ENCODE measurements at places on chromosomes 11 and 22. TPM values are rescaled to one million over a fixed set of nuclear protein-coding genes. Genes with fewer than 3 reads are reported as not detected.

DNA sequence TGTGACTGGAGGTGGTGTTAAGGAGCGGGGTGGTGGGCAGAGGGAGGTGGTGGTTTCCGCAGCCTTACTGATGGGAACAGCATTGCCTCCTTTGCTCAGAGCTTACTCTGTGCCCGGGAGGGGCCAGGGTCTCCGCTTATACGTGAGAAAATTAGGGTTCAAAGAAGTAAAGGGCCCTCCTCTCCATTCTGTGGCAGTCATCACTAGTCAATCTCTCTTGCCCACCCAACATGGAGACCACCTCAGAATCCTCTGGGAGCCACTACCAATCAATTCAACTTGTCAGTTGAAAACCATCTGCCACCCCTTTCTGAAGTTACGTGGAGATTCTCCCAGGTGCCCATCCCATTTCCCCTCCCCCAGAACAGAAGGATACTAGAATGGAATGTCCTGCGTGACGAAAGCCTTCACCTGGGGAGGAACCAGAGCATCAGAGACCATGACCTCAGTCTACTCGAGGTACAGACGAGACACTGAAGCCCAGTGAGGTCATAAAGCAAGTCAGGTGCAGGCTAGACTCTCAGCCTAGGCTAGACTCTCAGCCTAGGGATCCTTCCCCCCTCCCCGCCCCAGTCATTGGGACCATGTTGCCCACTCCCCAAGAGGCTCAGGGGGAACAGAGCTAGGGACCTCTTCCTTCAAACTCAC, 2.0 kb downstream of the SELENOM start:
- no peak for DNase-seq

DNA sequence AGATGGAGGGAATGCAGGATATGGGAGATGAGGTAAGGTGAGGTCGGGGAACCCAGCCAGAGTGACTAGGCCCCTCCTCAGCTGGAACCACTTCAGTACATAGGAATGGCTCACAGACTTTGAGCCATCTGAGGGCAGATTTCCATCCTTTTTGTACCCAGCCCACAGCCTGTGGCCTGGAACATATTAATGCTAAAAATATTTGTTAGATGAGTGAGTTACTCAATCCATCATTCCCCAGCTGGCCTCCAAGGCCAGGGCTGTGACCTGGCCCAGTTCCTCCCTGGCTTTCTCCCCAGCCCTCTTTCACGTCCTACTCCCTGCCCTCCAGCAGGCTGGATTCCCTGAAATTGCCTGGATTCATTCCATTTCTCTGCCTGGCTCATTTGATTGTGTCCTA, 57.2 kb upstream of the PRDM11 start:
- peak; percentile 92 for DNase-seq

NPTXR gene
- 51.1 TPM for total RNA-seq

F2 gene
- not detected for total RNA-seq

- DNase-seq: no peak
These were observed 106.3 kb upstream of the TEAD1 start for GRCh38 chr11:12567746-12568460.

- DNase-seq: no peak
These were observed 87.3 kb downstream of the SIK3 start for GRCh38 chr11:117010808-117011540.

GRCh38 chr11:62719302-62719978, 7.8 kb downstream of the HNRNPUL2 start:
- DNase-seq: no peak

DNA sequence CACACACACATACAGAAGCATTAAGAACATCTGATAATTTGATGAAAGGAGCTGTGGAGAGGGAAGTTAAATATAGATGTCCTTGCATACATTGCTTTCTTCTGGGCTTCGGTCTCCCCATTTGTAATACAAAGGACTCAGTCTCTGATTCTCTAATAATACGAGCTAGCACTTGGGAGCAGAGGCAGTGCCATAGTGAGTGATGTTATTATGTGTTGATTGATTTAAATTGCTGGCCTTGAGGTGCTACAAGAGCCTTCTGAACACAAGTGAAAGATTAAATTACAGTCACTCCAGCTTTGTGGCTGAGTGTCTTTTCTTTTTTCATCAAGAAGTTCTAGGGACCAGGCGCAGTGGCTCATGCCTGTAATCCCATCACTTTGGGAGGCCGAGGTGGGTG, 61.5 kb upstream of the HMGXB4 start:
- no peak for DNase-seq

FCHSD2 gene
- total RNA-seq: 35.4 TPM

- no peak for DNase-seq
These were observed 305.9 kb upstream of the MTNR1B start for GRCh38 chr11:92663539-92663938.

GRCh38 chr11:108137212-108137611, 15.8 kb downstream of the ACAT1 start:
- no peak for DNase-seq

DNA sequence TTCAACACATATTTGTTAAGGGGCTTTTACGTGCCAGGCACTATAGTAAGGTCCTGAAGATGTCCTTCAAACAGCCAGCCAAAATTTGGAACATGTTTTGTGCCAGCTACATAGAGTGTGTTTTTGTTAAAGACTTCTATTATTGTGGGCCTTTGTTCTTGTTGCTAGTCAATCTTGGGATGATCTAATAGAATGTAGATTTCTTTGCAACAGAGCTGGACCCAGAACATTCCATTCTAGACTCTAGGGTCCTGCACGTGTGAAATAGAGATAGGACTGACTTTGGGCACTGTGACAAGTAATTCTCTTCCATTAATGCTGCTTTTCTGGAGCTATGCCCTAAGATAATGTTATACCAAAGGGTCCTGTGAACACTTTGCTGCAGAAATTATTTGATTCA, 16.9 kb upstream of the IPO7 start:
- no peak for DNase-seq

DNA sequence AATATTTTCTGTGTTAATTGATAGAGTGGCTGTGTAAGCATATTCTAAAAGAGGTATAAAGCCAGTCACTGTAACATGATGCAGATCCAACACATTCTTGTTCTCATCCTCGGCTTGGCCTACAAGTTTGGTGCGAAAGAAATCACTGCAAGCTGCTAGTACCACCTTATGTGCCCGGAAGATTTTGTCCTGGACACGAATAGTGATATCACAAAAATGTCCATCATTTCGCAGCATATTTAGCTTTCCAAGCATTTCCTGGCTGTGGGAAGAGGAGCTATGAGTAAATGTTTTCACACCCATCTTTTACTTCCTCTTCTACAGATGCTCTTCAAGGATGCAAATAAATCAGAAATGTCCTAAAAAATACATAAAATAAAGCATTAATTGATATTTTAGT, 53.1 kb downstream of the ZBTB44 start:
- DNase-seq: no peak

DNA sequence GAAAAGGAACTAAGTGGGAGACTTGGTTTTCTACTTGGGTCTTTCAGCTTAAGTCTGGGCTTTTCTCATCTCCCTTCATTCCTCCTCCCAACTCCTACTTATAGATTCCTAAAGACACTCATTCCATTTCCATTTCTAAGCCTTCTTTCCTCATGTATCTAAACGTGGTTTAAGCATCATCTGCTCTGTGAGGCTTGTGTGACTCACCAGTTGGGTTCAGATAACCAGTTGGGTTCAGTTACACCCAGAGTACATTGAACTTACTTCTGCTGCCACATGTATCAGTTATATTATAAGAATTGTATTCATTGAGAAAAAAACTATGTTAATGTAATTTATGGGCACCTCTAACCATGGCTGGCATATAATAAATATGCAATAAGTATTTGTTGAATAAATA, 831.2 kb upstream of the CCDC90B start:
- DNase-seq: no peak

SCUBE2 gene
- 1.6 TPM for total RNA-seq

GRCh38 chr22:36544107-36544620, 15.2 kb upstream of the EIF3D start:
- DNase-seq: no peak

CNTF gene
- total RNA-seq: 0.91 TPM

HTR3A gene
- total RNA-seq: not detected

DNA sequence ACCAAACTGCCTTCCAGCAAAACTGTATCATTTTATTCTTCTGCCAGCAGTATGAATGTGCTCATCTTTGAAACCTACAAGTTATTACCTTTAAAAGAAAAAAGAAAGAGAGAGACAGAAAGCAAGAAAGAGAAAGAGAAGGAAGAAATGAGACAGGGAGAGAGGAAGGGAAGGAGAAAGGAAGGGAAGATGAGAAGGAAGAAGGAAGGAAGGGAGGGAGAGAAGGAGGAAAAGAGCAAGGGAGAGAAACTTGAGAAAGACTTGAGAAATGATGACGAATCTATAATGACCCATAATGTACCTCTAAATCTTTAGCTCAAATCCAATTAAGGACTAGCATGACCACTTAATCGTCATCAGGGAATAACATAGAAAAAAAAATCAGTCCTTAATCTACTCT, 11.4 kb upstream of the JAML start:
- DNase-seq: no peak

- no peak for DNase-seq
These were observed 142.5 kb upstream of the HSD17B12 start for GRCh38 chr11:43537833-43538615.

DNA sequence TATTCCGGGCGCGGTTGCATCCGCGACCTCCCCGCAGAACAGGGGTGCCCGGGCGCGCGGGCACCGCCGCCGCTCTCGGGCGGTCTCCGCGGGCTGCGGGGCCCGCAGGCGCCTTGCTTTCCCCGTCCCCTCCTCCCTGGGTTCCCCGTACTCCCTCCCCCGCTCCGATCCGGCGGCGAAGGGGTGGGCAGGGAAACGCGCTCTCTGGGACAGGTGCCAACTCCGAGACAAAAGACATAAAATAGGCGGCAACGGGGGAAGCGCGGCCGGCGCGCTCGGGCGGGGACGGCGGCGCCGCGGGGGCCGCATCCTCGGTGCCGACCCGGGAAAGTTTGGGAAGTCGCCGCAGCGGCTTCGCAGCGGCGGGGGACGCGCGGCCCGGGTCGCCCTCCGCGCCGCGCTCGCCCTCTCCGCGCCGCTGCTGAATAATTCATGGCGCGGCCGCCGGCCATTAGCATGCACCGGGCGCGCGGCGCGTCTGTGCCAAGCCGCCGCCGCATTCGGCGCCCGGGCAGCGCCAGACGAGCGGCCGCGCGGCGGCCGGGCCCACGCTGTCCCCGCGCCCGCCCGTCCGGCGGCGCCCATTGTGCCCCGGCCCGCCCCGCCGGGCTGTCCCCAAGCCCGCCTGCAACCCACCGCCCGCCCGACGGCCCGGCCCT, 78.7 kb upstream of the PPARA start:
- peak; percentile 97 for DNase-seq

DNA sequence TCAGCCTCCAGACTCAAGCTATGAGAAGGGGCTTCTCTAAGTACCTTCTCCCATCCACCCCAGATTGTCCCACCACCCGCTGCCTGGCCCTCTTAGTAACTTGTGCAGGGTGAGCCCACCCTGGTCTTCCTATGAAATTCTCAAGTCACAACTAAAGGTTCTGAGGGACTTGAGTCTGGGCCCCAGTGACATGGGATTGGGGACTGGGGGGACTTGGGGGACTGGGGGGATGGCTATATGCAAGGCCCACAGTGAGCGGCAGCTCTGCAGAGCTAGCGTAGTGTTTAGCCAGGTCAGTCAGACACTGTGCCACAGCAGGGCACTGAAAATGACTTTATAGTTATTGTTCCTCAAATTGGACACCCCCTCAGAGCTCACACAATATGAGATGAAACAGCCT, 622.3 kb upstream of the CADM1 start:
- DNase-seq: no peak

GRCh38 chr11:120629407-120630080, 118.0 kb downstream of the GRIK4 start:
- no peak for DNase-seq

- no peak for DNase-seq
These were observed 7.1 kb upstream of the QSER1 start for GRCh38 chr11:32885556-32885955.

DNA sequence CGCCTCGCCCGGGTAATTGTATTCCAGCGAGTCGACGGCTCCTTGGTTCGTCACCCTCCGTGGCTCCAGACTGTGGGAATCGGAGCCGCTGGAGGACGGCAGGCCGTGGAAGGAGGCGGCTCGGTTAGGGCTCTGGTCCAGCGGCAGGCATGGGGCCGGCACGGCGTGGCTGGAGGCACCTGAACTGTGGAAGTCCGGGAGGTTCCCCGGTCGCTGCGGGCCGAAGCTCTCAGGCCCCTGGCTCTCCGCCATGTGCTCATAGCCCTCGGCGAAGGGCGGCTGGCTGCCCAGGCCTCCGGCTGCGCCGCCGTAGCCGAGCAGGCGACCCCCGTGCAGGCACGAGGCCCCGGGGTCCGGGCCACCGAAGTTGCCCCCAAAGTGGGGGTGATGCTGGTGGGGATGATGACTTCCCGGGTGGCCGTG, 1.7 kb downstream of the MN1 start:
- peak; percentile 55 for DNase-seq

DNA sequence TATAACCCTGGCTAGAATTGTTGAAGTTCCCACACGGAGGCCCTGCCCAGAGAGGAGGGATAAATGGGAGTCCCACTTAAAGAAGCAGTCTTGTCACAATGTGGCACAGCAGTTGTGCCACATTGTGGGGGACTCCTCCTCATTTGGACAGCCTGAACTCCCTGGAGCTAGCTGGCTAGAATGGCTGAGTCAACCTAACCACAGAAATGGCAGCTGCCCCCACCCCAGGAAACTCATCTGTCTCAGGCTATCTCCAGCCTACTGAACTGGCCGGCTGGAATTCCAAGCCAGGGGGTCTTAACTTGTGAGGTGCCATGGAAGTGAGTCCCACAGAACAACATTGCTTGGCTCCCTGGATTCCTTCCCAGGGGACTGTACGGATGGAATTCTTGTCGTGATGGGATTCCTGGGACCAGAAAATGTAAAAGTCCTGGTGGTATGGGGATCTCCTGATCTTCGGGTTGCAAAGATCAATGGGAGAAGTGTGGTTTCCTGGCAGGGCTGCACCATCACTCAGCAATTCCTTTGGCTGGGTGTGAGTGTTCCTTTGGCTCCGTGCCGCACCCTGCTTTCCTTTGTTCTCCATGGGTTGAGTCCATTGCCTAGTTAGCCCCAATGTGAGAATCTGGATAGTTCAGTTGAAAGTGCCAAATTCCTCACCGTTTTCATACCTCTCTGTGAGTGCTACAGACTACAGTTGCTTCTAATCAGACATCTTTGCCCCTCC, 791.2 kb upstream of the FAT3 start:
- DNase-seq: no peak

SLC22A12 gene
- not detected for total RNA-seq

RFPL2 gene
- not detected for total RNA-seq

RASSF7 gene
- 2.5 TPM for total RNA-seq

DNA sequence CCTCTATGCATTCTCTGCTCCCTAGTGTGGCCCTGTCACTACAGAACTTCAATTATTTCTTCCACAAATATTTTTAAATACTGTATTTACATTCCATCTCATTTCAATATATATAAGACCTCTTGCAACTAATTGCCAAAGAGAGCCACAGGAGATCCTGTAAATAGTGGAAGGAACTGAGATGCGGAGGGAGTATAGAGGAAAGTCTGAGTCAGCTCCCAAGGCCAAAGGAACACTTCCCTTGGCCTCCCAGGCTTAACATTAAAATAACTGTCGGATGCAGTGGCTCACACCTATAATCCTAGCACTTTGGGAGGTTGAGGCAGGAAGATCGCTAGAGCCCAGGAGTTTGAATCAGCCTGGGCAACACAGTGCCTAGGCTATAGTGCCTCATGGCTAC, 31.2 kb downstream of the RBFOX2 start:
- no peak for DNase-seq

All from right cardiac atrium (tissue), 5 donors.